Endodermal cell (in vitro differentiated cells): ENCODE measurements at places on chromosomes 11 and 22. TPM values are rescaled to one million over a fixed set of nuclear protein-coding genes. Genes with fewer than 3 reads are reported as not detected.

The SPDYC gene
- total RNA-seq, result 0.46 TPM in 1 of 2 replicates, not detected in the other

DNA sequence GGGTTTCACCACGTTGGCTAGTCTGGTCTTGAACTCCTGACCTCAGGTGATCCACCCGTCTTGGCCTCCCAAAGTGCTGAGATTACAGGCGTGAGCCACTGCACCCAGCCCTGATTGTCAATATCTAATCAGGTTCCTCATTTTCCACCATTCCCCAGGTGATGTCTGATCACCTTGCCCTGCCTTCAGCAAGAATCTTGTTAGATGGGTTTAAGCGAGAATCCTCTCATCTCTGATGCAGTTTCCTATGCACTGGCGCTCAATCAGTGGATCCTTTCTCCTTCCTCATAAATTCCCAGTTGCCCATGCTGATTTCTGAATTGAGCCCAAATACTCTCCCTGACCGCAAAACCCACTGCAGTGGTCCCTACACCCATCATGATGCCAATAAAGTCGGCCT, 664 bp upstream of the ZC3H7B start:
- peaks cover 8% of the 10 kb centered on the region for H3K36me3 ChIP-seq
- DNase-seq, result no peak
- H3K4me3 ChIP-seq, result peak overlapping the region; percentile 85

GRCh38 chr11:92750794-92751193, 218.7 kb upstream of the MTNR1B start:
- H3K27ac ChIP-seq, result no peak overlapping the region
- H3K36me3 ChIP-seq, result no peaks in the 10 kb centered on the region
- H3K4me3 ChIP-seq, result no peak overlapping the region
- H3K27me3 ChIP-seq, result no peaks in the 10 kb centered on the region
- H3K4me1 ChIP-seq, result no peaks in the 10 kb centered on the region

The ROBO4 gene
- total RNA-seq, result not detected in 3 replicates

The MSANTD2 gene
- total RNA-seq, result 12.9 to 23.2 TPM (median 21.3 TPM) in 3 replicates

GRCh38 chr11:29305456-29306232, 711.2 kb downstream of the KCNA4 start:
- no peaks in the 10 kb centered on the region for H3K4me1 ChIP-seq
- no peaks in the 10 kb centered on the region for H3K36me3 ChIP-seq
- DNase-seq, result no peak
- no peak overlapping the region for H3K27ac ChIP-seq
- no peaks in the 10 kb centered on the region for H3K27me3 ChIP-seq

DNA sequence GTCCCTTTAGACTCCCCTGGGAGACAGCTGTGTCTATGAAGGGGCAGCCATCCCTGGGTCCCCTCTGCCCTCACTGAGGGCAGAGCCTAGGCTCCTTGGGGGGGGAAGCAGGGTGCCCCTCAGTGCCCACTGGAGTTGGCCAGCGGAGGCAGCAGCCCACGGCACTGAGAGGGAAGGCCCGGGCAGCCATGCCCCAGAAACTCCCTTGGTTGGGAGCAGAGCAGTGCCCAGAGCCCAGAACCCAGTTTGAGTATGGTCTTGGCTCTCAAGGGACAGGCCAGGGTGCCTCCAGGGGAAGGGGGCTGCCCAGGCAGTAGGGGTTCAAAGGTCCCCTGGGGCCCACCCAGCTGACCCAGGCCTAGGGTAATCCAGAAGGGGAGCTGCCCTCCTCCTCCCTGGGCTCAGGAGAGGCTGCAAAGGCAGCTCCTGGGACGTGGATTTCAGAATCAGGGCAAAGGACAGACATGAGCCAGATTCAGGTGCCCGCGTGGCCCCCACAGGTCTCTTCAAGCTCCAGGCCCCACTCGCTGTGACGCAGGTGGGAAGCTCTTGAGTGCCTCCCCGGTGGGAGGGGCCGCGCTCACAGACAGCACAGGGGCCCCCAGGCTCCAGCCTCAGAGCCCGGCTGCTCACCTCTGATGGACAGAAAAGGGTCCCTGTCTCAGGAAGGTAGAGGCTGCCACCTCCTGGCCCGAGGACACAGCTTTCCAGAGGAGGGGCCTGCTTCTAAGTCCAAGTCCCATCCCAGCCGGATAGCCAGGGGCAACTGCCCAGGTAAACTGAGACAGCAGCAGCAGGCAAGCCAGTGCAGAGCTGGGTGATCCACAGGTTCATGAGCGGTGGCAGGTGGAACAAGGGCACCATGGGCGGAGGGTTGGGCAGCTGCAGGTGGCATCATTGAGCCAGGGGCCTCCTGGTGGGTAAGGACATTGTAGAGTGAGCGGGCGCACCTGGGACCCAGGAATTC, 2.6 kb downstream of the C11orf21 start:
- H3K4me1 ChIP-seq, result no peaks in the 10 kb centered on the region
- no peaks in the 10 kb centered on the region for H3K36me3 ChIP-seq
- H3K27me3 ChIP-seq, result no peaks in the 10 kb centered on the region
- no peak overlapping the region for H3K4me3 ChIP-seq
- no peak overlapping the region for H3K27ac ChIP-seq
- peak; percentile 86 for DNase-seq

The LGR4 gene
- 62.9 and 73.7 TPM in 2 replicates for total RNA-seq

DNA sequence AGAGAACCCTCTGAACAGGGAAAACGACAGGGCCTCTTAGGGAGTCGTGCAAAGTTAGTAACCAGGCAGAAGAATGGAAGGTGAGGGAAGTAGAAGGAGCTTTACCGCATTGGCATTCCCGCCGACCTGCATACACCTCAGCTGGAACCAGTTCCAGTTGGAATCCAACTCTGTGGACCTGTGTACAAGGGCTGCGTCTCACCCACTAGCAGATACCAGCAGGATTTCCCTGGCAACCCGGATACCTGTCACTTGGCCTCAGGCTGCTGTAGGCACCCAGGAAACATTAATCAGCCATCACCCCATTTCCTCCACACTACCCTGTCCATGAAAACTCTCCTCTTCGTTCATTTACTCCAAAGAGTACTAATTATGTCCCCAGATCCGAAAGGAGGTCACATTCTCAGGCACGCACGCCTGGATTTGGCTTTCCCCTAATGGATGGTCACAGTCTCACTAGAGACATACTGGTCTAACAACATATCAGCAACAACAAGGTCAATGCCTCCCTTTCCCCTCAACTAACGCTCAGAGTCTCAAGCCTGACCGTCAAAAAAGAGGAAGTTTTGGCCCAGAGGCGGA, 842 bp downstream of the ARFGAP2 start:
- H3K36me3 ChIP-seq, result peaks cover 58% of the 10 kb centered on the region
- H3K4me3 ChIP-seq, result peak overlapping the region; percentile 100
- H3K27me3 ChIP-seq, result no peaks in the 10 kb centered on the region
- peak overlapping the region; percentile 83 for H3K27ac ChIP-seq
- no peak for DNase-seq
- H3K4me1 ChIP-seq, result peaks cover 8% of the 10 kb centered on the region

DNA sequence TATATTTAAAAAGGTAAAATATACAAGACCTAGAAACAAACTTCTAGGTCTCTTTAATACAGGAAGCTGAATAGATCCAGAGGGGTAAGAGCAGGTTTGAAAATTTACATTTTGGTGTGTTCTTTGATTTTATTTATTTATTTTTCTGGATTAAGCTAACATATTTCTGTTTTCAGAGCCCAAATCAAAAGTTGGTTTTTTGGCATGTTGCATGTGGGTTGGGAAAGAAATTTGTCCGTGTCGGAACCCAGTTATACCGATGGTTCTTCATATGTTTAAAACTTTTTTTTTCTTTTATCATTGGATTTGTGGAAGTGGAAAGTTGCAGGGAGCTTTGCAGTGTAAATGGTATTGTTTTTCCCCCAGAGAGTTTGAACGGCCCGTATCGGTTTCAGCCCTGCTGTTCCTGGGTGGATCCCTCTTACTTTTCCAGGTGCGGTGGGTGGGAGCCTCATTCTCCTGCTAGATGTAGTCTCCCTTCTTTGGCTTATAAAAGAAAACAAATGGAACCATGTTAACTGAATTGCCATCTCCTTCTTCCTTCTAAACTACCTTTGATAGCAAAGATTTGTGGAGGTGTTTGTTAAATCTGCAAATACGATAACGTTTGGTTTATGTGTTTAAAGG, 746 bp downstream of the CTNND1 start:
- DNase-seq, result no peak
- peak overlapping the region; percentile 80 for H3K27ac ChIP-seq
- H3K36me3 ChIP-seq, result peaks cover 4% of the 10 kb centered on the region
- no peaks in the 10 kb centered on the region for H3K27me3 ChIP-seq
- H3K4me3 ChIP-seq, result peak overlapping the region; percentile 90

- H3K27ac ChIP-seq, result no peak overlapping the region
- H3K36me3 ChIP-seq, result peaks cover 28% of the 10 kb centered on the region
- peaks cover 3% of the 10 kb centered on the region for H3K4me1 ChIP-seq
- no peaks in the 10 kb centered on the region for H3K27me3 ChIP-seq
- no peak for DNase-seq
Measured at GRCh38 chr11:74592063-74592440, 330 bp upstream of the POLD3 start.

The SCGB2A2 gene
- not detected in 2 replicates for total RNA-seq

The CCDC83 gene
- total RNA-seq, result not detected in 2 replicates

The C22orf23 gene
- total RNA-seq, result 0.44 and 1.0 TPM in 2 replicates

The MMP12 gene
- not detected in 3 replicates for total RNA-seq

The OR5M10 gene
- total RNA-seq, result not detected in 3 replicates

DNA sequence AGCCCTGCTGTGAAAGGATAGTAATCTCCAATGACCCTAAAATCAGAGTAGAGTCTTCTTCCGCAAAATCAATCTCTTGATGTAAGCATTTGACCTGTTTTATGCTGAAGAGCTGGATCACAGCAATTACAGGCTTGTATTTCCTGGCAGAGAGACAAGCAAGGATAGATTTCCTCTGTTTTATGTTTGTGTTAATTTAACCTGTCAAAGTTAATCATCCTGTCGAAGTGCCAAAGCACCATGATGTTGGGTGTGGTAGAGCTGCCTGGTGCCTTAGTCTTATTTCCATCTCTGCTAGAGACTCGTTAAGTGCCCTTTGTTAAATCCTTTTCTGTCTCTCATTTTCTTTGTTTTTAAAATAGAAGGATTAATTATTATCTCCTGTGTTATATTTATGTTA, 248.1 kb downstream of the CNTN5 start:
- no peaks in the 10 kb centered on the region for H3K27me3 ChIP-seq
- no peaks in the 10 kb centered on the region for H3K36me3 ChIP-seq
- H3K4me3 ChIP-seq, result no peak overlapping the region

- H3K4me1 ChIP-seq, result no peaks in the 10 kb centered on the region
- no peak overlapping the region for H3K27ac ChIP-seq
- H3K36me3 ChIP-seq, result no peaks in the 10 kb centered on the region
- H3K4me3 ChIP-seq, result no peak overlapping the region
Measured at GRCh38 chr11:3090096-3090901, 33.1 kb upstream of the CARS1 start.

- no peaks in the 10 kb centered on the region for H3K36me3 ChIP-seq
- no peak overlapping the region for H3K27ac ChIP-seq
- no peaks in the 10 kb centered on the region for H3K27me3 ChIP-seq
- H3K4me1 ChIP-seq, result peaks cover 4% of the 10 kb centered on the region
- no peak for DNase-seq
Measured at GRCh38 chr11:80515097-80515496, 1074.3 kb upstream of the TENM4 start.

DNA sequence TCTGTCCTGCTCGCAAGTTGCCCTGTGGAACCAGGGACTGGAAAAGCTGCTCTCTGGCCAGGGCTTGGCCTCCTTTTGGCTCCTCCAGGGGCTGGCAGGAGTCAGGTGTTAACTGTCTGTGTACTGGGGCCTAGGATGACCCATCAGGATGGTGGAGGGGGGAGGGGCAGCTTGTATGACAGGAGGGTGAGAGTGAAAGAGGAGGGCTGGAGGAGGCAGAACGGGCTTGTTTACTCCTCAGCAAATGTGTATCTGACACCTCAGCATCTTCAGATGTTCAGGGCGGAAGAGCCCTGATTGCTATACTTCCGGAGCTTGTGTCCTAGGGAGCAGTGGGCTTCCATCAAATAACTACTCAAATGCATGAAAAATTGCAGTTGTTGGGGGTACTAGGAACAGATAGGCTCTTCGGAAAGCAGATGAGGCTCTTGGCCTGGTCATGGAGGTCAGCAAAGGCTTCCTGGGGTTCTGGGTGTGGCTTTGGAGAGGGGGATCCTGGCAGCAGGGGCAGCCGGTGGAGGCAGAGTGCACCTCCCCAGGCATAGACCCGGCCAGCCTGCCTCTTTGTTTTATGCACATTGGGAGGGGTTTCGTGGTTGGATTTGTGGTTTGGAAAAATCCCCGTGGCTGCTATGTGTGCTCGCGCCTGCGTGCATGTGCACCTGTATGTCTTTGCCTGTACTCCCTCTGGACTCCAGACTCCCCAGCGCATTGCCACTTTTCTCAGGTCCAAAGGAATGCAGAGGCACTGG, 31.2 kb downstream of the CD82 start:
- no peaks in the 10 kb centered on the region for H3K4me1 ChIP-seq
- H3K4me3 ChIP-seq, result no peak overlapping the region
- H3K27ac ChIP-seq, result no peak overlapping the region
- H3K36me3 ChIP-seq, result no peaks in the 10 kb centered on the region
- H3K27me3 ChIP-seq, result no peaks in the 10 kb centered on the region

- no peak overlapping the region for H3K4me3 ChIP-seq
- H3K27ac ChIP-seq, result no peak overlapping the region
- no peaks in the 10 kb centered on the region for H3K36me3 ChIP-seq
- H3K27me3 ChIP-seq, result no peaks in the 10 kb centered on the region
- H3K4me1 ChIP-seq, result no peaks in the 10 kb centered on the region
- DNase-seq, result no peak
Measured at GRCh38 chr11:67048515-67049130, 8.0 kb upstream of the RHOD start.

- no peaks in the 10 kb centered on the region for H3K4me1 ChIP-seq
- H3K27ac ChIP-seq, result no peak overlapping the region
- DNase-seq, result no peak
- H3K4me3 ChIP-seq, result no peak overlapping the region
- H3K36me3 ChIP-seq, result no peaks in the 10 kb centered on the region
Measured at GRCh38 chr11:133650082-133650481, 117.8 kb upstream of the OPCML start.

The AGBL2 gene
- total RNA-seq, result 3.6 and 5.0 TPM in 2 replicates

DNA sequence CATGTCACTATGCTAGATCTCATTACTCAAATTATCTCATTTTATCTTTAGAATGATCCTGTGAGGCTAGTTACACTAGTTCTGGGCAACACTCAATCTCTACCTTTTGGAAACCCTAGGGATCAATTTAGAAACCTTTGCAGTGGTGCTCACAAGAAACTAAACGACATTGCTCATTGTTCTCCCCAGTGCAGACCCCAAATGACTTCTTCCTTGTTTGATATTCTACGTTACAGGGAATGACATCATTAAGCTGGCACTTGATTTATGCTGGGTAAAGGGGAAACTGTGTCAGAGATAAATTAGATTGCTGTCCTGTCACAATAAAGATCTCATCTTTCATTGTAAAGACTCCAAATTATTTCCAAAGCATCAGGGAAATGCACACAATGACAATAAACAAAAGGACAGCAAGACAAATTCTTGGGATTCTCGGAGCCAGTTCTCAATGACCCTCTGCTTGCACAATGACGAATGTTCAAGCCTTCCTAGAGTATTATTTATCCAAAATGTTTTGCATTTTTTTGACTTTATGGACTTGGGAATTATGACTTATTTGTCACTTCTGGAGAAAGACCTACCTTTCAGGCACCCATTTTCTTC, 1121.8 kb upstream of the TENM4 start:
- H3K4me3 ChIP-seq, result no peak overlapping the region
- peaks cover 5% of the 10 kb centered on the region for H3K4me1 ChIP-seq
- no peak for DNase-seq
- no peaks in the 10 kb centered on the region for H3K27me3 ChIP-seq
- no peaks in the 10 kb centered on the region for H3K36me3 ChIP-seq
- H3K27ac ChIP-seq, result peak overlapping the region; percentile 44

- no peaks in the 10 kb centered on the region for H3K4me1 ChIP-seq
- no peak overlapping the region for H3K27ac ChIP-seq
- no peaks in the 10 kb centered on the region for H3K27me3 ChIP-seq
- H3K4me3 ChIP-seq, result no peak overlapping the region
Measured at GRCh38 chr22:39303358-39303757, 16.1 kb downstream of the RPL3 start.

The ZBED4 gene
- 9.9 to 27.9 TPM (median 26.6 TPM) in 3 replicates for total RNA-seq
